ENCODE measurements at places on chromosomes 1 and 21. TPM values are rescaled to one million over a fixed set of nuclear protein-coding genes. Genes with fewer than 3 reads are reported as not detected.
A peak's percentile ranks its signal among the peaks of the same experiment; 100 is the strongest.

DNA sequence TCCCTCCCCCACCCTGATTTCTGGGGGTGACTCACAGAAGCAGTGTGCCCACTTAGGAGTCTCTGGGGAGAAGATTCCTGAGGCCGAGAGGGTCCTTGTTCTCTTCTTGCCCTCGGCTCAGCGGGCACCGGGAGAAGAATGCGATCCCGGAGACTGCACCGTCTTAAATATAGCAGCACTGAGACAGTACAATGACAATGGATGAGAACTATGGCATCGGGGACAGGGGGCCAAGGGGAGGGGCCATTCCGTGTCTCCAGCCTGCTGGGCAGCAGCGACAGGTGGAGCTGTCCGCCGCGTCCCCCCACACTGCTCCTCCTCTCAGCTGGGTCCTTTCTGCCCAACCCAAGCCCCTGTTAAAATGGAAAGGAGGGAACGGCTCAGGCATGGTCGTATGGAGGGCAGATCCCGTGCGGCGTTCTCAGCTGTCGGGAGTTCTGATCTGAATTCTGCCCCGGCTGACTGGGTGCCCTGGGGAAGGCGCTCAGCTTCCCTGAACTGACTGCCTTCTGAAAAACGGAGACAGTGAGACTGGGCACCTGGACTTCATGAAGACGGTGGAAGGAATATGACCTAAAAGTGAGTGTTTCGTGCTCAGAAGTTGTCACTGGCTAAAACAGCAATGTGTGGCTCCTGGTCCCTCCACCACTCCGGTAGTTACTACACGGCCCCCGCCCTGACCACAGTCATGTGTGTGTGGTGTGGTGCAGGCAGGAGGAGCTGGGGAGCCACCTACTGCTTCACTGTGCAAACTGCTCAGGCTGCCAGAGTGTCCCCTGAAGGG lies at the start of gene MYOM3:
Gene MYOM3, minus strand, starts transcription at position 140 of the 784 bp plus-strand sequence. CDS start 3,499 bp downstream, outside the sequence.
- peak; percentile 41 for DNase-seq

DNA sequence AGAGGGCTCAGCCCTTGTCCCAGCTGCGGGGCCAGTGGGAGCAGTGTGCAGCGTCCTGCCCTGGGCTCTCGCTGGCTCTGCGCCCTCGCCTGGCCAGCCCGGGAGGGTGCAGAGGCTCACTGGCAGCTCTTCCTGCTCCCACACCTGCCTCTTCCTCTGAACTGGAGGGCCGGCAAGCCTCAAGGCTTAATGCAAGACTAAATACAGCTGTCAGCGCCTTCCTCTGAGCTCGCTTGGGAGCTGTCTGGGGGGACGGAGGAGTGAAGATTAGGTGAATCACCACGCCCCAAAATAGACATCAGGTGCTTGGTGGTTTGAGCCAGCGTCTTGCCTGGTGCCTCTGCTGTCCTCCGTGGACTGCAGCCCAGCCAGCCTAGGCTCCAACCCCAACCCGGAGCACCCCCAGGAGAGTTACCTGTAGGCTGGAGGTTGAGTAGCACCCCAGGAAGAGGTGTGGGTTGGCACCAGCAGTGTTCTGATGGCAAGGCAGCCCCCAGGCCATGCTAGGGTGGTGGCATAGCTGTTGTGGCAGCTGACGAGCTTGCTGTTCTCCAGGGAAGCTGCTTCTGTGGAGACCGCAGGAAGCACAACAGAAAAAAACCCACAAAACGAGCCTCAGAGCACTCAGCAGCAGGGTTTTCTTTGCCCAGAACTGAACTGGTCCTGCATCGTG lies 36.9 kb downstream of the UMODL1 start:
- no peak for DNase-seq

DNA sequence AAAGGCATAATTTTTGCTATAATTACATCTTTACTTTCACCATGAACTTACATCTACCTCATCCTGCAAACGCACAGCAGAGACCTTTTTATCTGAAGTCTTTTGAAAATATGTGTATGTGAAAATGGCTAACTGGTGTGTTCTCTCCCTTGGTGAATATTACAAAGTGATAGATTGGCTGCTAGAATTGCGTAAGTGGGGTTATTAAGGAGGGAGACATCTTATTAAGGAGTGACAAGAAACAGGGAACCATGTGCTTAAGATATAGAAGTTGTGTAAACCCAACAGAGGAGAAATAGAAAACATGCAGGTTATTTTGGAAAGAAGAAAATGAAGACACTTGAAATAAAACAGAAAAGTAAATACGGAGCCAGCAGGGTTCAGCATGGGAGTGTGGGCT lies 7.8 kb downstream of the KCNJ15 start:
- DNase-seq: no peak

Gene CDK18
- total RNA-seq: 3.5 TPM

- no peak for DNase-seq
Measured at GRCh38 chr1:11868331-11868980, 9.7 kb upstream of the NPPB start.

DNA sequence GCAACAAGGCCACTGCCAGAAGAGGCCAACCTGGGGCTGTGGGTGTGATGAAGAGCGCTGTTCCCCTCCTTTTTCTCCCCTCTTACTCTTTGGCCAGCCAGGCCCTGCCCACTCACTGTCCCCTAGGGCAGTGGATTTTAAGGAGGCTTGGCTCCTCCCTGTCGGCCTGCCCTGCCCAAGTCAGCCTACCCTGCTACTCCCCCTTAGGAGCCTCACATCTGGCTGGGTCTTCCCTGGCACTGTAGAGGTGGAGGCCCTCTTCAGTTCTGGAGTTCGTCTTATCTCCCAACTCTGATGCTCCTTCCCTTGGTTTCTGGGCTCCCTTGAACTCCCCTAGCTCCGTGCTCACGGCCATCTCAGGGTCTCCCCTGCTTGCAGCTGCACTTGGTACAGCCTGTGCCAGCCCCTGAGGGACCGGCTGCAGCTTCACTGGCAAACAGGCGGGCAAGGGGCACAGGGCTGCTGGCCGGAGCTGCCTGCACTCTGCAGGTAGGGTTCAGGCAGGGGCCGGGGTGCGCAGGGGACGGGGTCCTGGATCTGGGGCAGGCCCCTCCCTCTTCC lies 4.0 kb downstream of the AMPD2 start:
- no peak for DNase-seq

GRCh38 chr1:41712695-41713094 lies 206.0 kb downstream of the HIVEP3 start:
- DNase-seq: no peak

- no peak for DNase-seq
Measured at GRCh38 chr1:81699234-81699633, 101.5 kb upstream of the ADGRL2 start.

- no peak for DNase-seq
Measured at GRCh38 chr1:203177470-203178039, 1.9 kb upstream of the MYBPH start.

DNA sequence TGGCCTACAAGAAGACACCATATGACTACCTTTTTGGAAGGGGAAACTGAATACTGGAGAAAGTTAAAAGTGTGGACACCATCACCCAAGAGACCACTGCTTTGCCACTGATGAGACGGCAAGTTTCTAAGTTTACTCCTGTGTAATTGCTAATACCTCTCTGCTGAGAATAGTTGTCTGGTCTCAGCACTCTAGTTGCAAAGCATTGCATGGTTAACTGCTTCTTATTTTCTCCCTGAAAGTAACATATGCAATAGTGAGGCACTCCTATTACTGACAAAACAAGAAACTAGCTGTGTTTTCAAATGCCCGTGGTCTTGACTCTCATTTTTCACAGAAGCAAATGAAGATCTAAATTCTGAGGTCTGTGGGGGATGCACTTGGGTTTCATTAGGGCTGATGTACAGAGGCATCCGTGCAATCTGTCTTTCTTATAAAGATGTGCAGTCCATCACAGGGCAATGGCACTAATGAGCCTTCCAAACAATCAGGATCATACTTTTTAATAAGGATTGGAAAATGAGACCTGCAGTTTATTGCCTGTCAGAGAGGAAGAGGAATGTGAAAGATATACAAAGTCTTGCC lies 62.9 kb downstream of the IFI44 start:
- DNase-seq: no peak

Gene SHISA4
- 10.1 TPM for total RNA-seq

Gene OLIG2
- not detected for total RNA-seq

DNA sequence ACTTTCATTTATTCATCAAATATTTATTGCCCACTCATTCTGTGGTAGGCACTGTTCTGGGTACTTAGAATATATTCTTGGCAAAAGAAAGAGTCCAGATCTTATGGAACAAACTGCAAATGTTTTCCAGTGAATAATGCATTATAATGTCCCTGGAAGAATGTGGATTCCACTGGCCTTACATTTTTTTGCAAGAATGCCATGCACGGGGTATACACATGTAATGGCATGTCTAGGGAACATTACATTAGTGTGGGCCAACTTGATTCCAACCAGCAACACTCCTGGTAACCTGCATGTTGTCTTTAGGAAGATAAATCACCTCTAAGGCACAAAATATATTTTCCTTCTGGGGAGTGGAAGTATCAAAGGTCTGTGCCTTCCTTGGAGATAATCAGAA lies 33.0 kb upstream of the IFI44L start:
- DNase-seq: no peak

All from urinary bladder (tissue), 4 donors.